ENCODE measurements at places on chromosomes 5 and 9.

- DNase-seq: no peak
Observed at GRCh38 chr5:151406322-151406947, 41.0 kb upstream of the SLC36A1 start.

GRCh38 chr9:37146410-37146809, 26.0 kb downstream of the ZCCHC7 start:
- no peak for DNase-seq

- no peak for DNase-seq
Observed at GRCh38 chr5:56656846-56657726, 158.3 kb upstream of the MAP3K1 start.

- no peak for DNase-seq
Observed at GRCh38 chr9:116464987-116465571, 222.0 kb upstream of the TRIM32 start.

- no peak for DNase-seq
Observed at GRCh38 chr5:76292620-76293322, 110.3 kb upstream of the IQGAP2 start.

- DNase-seq: no peak
Observed at GRCh38 chr5:10831419-10831818, 70.4 kb upstream of the DAP start.

DNA sequence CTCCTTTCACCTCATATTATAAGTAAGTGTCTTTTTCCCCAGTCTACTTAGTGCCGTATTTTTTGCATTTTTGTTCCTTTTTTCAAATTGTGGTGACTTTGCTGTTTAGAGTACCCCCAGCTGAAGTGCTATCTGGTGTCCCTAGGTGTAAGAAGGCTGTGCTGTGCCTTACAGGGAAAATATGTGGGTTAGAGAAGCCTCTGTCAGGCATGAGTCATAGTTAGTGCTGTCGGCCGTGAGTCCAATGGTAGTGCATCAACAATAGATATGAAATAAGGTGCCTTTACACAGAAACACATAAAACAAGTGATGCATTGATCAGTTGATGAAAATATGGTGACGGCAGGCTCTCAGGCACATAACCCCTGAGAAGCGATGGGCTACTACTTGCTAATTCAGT, 20.1 kb downstream of the SYK start:
- no peak for DNase-seq

- DNase-seq: no peak
Observed at GRCh38 chr9:95574176-95574575, 57.4 kb upstream of the PTCH1 start.

DNA sequence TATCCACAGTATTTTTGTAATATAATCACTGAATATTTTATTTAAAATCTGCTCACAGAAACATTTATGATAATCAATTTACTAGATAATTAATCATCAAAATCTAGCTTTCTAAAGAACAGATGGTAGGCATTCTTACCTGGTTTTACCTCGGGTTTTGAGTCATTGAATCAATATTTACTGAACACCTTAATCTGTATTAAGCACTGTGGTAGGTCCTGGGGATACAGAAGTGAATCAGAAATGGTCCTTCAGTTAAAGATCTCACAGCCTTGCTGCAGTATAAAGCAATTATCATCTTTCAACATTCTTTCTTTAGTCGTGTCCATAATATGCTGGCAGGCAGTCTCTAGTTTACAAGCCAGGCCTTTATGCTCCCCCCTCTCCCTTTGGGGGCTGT, 2.0 kb upstream of the MEIKIN start:
- DNase-seq: no peak

DNA sequence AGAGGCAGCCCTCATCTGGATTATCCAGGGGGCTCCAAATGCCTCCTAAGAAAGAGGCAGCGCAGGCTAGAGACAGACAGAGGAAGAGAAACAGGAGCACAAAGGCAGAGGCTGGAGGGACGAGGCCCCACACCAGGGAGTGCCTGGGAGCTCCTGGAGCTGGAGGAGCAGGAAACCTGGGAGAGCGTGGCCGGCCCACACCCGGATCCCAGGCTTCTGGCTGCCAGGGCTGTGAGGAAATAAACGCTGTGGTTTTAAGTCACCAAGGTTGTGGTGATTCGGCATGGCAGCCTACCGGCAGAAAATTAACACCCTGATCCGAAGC, 165.5 kb downstream of the OLFM1 start:
- DNase-seq: no peak

DNA sequence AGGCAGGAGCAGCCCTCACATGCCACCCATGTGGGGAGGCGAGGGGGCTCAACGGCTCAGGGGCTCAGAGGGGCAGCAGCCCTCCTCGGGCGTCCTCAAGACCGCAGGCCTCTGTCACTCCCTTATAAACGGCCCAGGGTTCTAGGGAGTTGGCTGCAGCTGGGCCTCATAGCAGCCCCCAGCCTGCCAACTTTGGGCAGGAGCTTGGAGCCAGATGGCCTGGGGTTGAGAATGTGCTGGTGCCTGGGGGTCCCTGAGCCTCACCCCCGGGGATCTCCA, 51.0 kb upstream of the RNU6ATAC start:
- DNase-seq: no peak

DNA sequence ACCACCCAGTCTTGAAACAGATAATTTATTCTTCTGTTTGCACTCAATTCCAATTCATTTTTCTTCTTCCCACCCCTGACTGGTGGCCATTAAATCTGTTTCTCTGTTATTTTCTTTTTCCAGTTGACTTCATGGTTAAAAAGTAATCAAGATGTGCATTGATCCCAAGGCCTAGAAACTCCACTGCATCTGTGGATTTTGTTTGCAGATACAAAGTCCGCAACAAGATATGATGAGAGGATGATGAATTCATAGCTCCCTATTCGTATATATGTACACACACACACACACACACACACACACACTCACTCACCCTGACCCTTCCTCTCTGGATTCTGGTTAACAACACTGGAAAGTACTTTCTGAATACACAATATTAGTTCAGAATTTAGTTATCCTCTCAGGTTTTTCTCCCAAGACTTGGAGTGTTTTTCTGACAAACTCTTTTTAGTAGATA, 52.4 kb downstream of the CD180 start:
- no peak for DNase-seq

GRCh38 chr5:34676416-34676815, 20.3 kb downstream of the RAI14 start:
- DNase-seq: no peak

GRCh38 chr5:142515036-142515435, 170.9 kb downstream of the FGF1 start:
- DNase-seq: no peak

DNA sequence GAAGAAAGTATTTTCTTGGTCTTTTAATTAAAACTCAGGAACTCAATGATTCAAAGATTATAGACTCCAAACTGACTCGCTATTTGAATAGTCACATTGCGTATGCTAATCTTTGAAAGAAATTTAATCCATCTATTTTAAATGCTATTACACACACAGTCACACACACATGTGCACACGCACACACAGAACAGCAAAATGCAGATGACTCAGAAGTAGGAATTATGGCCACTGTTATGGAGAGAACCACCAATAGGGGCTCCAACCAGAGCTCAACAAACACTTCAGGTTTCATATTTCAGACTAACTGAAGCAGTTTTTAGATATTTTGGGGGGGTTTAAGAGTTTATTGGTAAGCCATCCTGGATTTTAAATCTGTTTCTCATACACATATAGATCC, 1917.9 kb downstream of the EFNA5 start:
- DNase-seq: no peak

GRCh38 chr9:9216934-9217333, 1395.9 kb downstream of the PTPRD start:
- no peak for DNase-seq

GRCh38 chr5:9892696-9893095, 262.5 kb upstream of the TAS2R1 start:
- DNase-seq: no peak

- DNase-seq: no peak
Observed at GRCh38 chr5:27682600-27682999, 644.2 kb upstream of the CDH9 start.

GRCh38 chr5:139262059-139262741, 31.3 kb upstream of the MATR3 start:
- no peak for DNase-seq

- no peak for DNase-seq
Observed at GRCh38 chr5:181060231-181060590, 20.1 kb downstream of the BTNL9 start.

DNA sequence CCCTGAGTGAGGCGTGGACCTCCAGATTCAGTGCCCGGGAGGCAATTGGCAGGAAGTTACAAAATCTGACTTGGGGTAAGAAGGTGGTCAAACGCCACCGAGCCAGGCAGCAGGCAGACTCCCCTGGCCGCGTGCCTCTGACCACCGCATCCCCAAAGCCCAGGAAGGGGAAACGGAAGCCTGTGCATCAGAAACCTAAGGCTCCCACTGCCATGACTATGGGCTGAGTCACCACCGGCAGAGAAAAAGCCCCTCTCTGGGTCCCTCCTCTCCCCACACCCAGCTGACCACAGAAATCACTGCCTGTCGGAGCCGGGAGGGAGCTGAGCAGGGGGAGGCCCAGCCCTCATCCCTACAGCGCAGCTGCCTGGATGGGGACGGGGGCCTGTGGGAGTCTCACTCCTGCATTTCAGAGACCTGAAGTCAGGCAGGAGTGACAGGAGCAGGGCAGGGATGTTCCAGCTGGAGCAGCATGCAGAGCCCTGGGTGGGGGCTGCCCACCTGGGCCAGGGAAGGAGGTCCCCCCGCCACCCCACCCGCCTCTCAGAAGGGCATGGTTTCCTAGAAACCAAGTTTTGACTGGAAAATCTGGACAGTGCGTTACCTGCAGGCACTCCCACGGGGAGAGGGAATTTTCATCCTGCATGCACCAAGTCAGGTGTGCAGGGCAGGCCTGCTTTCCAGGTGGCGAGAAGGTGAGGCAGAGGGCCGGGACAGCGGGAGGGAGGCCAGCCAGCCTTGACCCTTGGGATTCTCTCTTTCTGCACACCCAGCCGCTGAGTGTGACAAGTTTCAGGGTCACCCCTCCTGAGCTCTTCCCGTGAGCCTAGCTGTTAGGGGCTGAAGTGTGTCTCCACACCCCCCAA, 68.2 kb downstream of the LRSAM1 start:
- DNase-seq: no peak

DNA sequence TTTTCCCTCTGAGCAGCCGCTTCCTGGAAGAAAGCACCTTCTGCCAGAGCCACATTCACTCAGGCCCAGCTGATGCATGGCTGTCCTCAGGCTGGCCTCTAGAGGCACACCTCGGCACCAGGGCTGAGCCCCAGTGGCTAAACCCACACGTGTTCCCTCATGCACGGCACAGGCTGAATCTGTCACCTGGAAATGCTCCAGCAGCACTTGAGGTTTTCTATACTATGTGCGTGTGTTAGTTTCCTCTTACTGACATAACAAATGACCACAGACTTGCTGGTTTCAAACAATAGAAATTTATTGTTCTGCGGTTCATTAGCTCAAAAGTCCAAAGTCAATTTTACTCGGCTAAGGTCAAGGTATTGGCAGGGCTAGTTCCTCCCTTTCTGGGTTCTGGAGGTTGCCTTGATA, 141.4 kb downstream of the LRRC70 start:
- no peak for DNase-seq

- DNase-seq: no peak
Observed at GRCh38 chr5:92248518-92248917, 865.4 kb upstream of the ARRDC3 start.

GRCh38 chr9:105311306-105311705, 66.9 kb downstream of the SLC44A1 start:
- DNase-seq: no peak

Data from stimulated activated CD4-positive, alpha-beta T cell treated with anti-CD3 and anti-CD28 coated beads, Interleukin-15, amount 100 ng/mL, for 1 hour (primary cell).